ENCODE measurements at places on chromosomes 3 and 15.

DNA sequence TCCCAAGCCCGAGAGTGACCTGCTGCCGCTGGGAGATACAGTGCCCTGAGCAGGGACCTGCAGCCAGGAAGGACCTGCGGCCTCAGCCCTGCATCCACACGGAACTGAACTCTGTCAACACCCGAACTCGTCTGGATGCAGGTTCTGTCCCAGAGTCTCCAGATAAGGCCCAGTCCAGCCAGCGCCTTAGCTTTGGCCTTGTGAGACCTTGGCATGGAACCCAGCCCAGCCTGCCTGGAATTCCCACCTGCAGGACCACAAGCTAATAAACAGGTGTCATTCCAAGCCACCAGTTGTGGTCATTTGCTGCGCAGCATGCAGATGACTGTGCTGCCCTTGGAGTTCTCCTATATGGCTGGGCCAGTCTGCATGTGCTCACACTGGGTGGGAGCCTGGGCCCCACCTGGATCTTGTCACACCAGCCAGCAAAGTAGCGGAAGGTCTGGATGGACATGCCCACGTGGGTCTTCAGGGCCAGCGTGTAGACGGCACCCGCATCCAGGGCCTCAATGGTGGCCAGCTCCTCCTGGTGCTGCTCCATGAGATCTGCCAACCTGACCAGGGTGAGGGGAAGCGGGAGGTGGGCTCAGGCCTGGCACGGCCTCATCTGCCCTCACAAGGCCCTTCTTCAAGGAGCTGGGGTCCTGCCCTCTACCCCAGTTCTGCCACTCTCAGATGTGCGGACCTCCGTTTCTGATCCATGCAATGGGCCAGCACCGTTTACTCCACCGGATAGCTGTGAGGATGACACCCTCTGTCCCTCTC, 47.2 kb upstream of the SLC41A3 start:
- peak; percentile 2 for DNase-seq

GRCh38 chr3:106510206-106510605, 641.4 kb upstream of the CBLB start:
- no peak for DNase-seq

DNA sequence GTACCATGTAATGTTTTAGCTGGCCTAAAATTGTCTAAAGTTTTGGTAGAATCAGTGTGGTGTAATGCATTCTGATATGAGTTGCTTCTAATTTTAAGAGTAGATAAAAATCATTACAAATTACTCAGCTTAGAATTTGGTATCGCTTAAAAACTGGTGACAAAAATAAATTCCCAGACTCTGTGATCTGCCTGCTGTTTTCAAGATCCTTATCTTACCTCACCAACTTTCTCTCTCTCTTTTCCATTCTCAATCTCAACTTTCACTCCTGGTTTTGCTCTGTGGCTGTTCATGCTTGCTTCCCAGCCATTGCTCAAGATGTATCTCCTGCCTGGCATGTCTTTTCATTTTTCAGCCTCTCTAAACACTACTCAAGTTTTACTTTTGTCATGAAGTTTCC, 45.7 kb downstream of the TCF12 start:
- DNase-seq = no peak

DNA sequence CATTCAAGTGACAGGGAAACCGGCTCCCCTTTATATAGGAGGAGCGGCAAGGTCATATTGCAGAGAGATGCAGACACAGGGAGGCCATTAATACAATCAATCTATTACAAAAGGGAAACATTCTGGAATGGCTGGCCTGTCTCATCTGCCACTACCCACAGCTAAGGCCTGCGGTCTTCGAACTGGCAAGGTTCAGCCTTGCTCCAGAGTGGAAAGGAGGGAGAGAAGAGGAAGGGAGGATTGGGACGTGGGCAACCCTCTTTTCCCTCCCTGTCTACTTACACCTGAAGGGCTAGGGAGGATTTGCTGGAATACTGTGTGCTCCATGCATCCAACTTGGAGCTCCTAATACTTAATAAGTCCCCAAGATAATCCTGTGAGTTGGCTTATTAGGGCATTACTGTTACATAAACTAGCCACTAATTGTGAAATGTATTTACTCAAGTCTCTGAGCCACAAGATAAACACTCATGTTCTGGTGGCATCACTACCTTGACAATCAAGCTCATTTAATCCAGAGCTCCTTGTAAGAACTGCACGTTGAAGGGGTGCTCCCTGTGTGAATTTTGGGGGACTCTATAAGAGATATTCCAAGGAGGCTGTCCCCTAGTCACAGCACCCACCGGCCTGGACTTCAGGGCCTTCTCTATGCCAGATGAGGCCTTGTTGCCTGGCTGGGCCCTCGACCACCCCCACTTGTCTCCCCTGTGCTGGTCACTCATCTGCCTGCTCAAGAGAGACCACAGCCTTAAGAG, 19.7 kb upstream of the CCDC174 start:
- no peak for DNase-seq

DNA sequence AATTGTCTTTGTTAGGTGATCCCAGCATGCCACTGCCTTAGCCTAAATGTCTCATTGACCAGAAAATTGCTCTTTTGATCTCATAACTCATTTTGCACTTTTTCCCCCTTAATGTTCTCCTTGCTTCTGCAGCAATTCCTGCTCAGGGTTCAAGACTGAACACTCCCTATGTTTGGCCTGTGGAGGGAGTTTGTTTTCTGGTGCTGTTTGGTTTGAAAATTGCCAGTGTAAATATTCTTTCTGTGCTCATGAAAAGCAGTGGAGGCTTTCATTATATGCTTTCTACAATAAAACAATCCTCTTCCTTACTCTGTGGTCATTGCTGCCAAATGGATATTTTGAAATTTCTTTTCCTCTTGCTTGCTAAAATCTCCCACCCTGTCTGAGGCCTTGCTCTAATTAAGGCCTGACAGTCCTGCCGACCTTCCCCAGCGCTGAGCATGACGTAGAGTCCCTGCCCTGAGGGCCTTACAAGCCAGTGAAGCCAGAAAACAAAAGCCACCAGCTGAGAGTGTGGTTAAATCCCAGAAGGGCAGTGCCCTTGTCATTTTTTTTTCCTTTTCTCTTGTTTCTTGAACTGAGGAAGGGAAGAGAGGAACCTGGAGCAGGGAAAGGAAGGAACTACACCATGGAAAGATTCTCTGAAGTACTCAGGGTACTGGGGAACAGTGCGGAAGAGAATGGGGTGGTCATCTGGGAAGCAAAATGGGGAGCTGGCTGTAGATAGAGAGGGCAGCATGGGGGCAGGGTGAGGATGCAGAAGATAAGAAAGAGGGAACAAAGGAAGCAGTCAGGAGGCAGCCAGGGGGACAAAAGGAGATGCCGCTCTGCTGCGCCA, 24.8 kb downstream of the ZBTB38 start:
- peak; percentile 69 for DNase-seq

- DNase-seq = no peak
These were observed 92.4 kb downstream of the GHSR start for GRCh38 chr3:172355836-172356235.

GRCh38 chr15:40249477-40250303, 10.8 kb downstream of the PAK6 start:
- peak; percentile 70 for DNase-seq

DNA sequence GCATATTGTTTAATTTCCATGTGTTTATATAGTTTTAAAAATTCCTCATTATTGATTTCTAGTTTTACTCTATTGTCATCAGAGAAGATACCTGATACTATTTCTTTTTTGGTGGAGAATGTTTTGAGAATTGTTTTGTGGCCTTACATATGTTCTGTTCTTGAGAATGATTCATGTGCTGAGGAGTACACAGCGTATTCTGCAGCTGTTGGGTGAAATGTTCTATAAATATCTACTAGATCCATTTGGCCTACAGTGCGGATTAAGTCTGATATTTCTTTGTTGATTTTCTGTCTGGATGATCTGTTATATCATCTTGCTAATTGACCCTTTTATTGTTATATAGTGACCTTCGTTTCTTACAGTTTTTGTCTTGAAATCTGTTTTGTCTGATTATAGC, 109.7 kb downstream of the UBE2E2 start:
- DNase-seq = no peak

DNA sequence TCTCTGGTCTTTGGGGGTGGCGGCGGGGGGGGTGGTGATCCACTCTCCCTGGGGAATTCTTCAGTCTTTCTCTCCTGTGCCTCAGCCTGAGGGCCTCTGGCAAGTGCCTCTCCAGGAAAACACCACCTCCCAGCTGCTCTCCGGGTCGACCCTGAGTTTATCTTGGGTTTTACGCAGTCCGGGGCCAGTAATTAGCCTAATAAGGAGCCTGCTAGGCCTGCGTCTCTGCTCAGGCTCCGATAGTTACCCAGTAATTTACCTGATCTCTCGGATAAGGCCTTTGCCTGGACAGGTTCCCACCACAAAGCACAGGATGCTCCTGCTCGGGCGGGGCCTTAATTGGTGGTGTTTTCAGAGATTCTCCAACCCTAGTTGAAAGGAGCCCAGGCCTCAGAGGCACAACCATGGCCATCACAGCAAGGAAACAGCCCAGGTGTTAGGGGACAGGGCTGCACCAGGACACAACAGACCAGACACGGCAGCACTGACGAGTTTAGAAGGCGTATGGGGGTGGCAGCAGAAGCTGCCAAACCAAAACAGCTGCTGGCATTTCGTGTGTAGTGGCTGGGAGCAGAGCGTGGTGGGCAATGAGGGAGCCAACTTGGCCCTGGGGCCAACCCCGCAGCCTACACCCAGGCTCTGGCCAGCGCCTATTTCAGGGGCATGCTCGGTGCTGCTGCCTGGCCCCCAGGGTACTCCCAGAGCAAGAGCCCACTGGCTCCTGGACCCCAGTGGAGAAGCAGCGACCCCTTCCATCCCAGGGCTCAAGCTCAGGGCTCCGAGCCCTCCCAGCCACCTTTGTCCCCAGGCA, 71.4 kb downstream of the KLF13 start:
- DNase-seq = peak; percentile 79

Measured in SK-N-SH (cell line).